HCT116 (cell line): ENCODE measurements at places on chromosomes 6 and 20.

GRCh38 chr20:34713194-34713943 lies 9.2 kb downstream of the TP53INP2 start:
- peak; percentile 67 for DNase-seq

GRCh38 chr6:119129968-119130484 lies 51.6 kb upstream of the FAM184A start:
- peak; percentile 74 for DNase-seq

- no peak for DNase-seq
Measured at GRCh38 chr20:38723017-38723847, 1.1 kb upstream of the SLC32A1 start.

GRCh38 chr6:149284904-149285303 lies 32.6 kb upstream of the TAB2 start:
- DNase-seq, result no peak

DNA sequence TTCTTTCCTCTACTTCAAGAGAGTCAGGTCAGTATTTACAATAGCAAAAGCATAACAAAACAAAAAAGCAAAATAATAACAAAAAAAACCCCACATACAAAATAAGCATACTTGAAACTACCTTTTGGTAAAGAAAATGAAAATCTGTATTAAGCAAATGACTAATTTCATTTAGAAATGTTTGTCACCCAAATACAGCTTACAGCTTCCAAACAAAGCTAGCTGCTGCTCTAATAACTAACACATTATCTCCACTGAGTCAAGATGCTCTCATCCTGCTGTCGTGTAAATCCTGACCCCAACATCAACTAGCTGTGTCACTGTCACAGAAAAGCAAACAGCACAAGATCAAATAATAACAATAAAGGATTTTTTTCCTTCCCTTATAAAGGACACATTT lies 21.7 kb downstream of the MAP7 start:
- no peak for DNase-seq

DNA sequence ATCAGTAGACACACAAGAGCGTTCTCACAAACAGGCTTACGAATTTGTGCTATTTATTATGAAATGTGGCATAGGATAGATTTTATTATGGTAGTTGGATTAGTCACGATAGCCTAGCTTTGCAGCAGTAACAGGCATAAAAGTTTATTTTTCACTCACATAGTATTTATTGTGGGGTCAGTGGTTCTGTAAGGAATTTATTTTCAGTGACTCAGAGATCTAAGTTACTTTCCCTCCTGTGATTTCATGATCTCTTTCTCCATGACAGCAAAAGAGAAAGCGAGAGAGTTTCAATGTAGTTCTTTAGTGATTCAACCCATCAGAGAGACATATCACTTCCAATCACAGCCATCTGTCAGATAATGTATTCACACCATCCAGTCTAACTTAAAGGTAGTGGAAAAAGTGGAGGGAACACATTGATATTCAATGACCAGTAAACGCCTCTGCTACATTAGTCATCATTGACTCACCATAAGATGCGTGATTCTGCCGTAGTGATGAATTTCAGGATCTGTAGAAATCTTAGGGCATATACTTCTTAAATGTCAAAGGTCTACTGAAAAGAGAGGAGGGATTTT lies 605.5 kb downstream of the HDGFL1 start:
- DNase-seq, result peak; percentile 55

GRCh38 chr20:64108731-64109681 lies 1.6 kb upstream of the NPBWR2 start:
- no peak for DNase-seq

DNA sequence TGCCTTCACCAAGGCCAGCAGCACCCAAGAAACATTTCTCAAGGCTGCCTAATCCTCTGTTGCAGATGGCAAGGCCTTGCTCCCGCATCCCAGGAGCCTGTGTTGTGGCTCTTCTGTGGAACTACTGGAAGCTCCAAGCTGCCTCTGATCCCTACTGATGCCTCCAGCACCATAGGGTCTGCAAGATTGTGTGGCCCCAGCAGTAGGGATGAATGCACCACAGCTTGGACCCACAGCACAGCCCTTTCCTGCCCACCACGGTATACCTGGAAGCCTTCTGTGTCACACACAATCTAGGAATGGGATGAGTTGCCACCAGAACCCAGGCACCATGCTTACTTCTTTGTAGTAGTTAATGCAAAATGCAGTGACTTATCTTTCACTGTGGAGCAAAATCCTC lies 291.1 kb upstream of the FOXQ1 start:
- no peak for DNase-seq

DNA sequence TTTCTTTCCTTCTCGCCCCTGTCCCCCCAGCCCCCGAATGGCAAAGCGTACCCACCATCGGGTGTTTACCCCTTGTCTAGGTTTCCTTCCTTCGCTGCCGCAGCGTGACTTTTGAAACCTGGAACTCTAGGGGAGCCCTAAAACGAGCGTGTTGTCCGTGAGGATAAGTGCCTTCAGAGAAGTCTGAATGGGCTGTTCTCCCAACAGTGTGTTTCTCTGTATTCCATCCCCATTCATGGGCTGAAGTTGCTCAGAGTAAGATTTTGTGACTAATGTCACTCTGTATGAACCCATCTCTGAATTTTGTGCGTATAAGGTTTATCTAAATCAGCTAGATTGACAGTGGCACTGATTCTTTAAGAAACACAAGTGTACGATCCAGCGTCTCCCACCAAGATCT lies 949 bp downstream of the MACROD2 start:
- no peak for DNase-seq

DNA sequence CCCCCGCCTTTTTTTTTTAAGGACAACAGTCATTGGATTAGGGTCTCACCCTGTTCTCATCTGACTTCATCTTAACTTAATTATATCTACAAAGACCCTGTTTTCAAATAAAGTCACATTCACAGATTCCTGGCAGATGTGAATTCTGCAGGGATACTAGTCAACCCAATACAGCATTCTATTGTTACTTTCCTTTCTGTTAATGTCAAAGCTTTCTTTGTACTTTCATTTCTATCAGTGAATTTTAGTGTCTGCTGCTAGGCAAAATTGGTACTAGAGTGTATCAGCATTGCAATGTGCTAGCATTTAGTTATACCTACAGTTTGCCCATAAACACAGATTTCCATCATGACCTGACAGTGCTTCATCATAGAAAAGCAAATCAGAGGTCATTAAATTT lies 281.9 kb downstream of the CDKAL1 start:
- no peak for DNase-seq

- DNase-seq, result peak; percentile 42
Measured at GRCh38 chr6:156953479-156954146, 176.4 kb downstream of the ARID1B start.

- no peak for DNase-seq
Measured at GRCh38 chr20:35006531-35006971, 50.9 kb downstream of the MYH7B start.

- DNase-seq, result no peak
Measured at GRCh38 chr6:52724042-52724405, 39.3 kb downstream of the GSTA2 start.

- DNase-seq, result no peak
Measured at GRCh38 chr6:113558966-113559365, 298.2 kb upstream of the MARCKS start.

- no peak for DNase-seq
Measured at GRCh38 chr6:10837009-10837621, 1.2 kb downstream of the MAK start.

GRCh38 chr6:169763308-169763707 lies 11.9 kb downstream of the ERMARD start:
- no peak for DNase-seq

GRCh38 chr20:63097336-63097831 lies 90.6 kb upstream of the BHLHE23 start:
- DNase-seq, result no peak

GRCh38 chr6:31620586-31621319 lies at the start of gene PRRC2A:
Gene PRRC2A, plus strand, starts transcription at chr6:31620715. Its CDS starts 2,075 bp downstream, at chr6:31622790.
- peak; percentile 47 for DNase-seq

- peak; percentile 24 for DNase-seq
Measured at GRCh38 chr6:75791881-75792280, 42.8 kb downstream of the MYO6 start.

DNA sequence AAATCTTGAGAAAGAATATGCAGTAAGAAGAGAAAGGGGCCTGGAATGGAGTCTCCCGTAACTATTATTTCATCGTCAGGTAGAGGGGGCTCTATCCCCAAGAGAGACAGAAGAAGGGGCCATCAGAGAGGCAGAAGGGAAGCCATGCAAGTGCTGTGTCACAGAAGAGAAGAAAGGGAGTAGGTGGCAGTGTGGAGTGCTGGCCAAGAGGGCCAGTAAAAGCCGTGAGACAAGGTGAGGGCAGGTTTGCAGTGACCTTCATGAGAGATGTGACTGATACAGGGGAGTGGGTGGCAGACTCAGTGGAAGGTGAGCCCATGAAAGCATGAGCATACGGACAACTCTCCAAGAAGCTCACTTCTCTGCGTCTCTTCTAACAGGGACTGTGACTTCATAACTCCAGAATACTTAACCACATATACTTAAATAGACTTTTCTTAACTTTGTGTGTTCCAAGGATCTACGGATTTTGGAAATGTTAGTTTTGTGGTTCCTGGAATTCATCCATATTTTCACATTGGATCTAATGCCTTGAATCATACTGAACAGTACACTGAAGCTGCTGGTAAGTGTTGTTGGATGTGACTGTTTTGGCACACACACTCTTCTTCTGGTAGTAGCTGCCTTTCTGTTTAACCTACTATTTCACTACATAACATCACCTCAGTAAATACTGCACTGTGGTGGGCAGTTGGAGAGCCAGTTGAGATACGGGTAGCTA lies 15.6 kb downstream of the PM20D2 start:
- no peak for DNase-seq

GRCh38 chr20:37543828-37544227 lies 16.2 kb upstream of the BLCAP start:
- DNase-seq, result no peak
